ENCODE measurements at places on chromosomes 16 and 17.

DNA sequence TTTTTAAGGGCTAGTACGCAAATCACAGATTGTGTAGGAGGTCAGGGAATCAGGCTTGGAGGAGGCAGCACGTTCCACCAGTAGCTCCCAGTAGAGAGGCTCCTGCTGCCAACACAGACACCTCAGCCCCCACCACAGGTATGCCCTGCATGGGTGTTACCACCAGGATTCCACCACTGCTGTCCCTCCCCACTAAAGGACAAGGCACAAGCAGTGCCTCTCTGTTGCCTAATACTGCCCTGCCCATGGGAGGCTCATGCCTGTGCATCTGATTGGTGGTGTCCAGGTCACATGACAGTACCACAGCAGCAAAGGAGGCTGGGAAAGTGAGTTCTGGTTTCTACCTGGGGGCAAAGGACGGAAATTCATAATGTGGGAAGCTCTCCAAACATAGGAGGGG, 33.6 kb upstream of the CACNG4 start:
- DNase-seq, result no peak

DNA sequence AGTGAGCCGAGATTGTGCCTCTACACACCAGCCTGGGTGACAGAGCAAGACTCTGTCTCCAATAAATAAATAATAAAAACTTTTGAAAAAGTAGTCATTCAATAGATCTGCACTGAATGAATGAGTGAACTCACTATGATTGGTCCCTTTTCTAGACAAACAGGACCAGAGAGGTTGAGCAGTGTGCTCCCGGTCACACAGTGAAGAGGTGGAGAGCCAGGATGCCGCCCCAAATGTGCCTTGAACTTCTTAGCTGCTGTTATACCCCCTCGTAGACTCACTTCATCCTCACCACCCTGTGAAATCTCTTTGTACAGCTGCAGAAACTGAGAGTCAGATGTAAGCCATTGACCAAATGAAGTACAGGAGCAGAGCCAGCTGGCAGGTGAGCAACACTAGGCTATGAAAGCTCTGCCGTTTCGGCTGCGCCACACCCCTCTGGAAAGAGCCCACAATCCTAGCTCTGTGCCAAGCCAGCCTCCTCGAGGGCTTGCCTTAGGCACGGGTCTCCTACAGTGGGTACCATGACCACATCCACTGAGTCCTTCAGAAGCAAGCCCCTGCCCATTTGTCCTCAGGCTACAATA, 7.8 kb upstream of the KIAA0513 start:
- no peak for DNase-seq

DNA sequence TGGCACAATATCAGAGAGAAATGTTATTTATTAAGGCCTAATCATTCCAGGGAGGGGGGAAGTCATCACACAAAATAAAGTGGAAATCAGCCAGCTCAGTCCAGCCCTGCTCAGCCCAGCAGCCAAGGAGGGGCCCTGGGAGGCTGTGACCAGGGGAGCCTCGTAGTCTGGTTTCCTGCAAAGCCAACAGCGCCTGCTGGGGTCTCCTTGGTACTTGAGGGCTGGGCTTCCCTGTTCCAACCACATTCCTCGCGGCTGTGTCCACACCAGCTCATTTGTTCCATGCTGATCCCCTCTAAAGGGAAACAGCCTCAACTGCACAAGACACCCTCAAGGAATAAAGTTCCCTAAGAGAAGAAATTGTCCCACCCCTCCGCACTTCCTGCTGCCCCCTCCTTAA, 154.0 kb downstream of the TMEM132E start:
- DNase-seq, result no peak

DNA sequence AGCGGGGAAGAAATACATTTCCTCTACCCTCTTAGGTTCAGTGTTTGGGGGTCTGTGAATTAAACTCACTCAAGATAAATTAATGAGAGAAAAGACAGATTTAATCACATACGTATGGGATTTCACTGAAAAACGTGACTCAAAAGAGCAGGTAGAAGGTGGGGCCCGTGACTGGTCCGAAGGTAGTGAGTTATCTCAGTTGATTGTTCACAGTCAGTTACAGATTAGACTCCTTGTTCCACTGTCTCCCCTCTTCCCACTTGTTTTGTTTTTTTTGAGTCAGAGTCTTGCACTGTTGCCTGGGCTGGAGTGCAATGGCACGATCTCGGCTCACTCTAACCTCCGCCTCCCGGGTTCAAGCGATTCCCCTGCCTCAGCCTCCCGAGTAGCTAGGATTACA, 301.2 kb downstream of the SEC14L1 start:
- DNase-seq, result no peak

DNA sequence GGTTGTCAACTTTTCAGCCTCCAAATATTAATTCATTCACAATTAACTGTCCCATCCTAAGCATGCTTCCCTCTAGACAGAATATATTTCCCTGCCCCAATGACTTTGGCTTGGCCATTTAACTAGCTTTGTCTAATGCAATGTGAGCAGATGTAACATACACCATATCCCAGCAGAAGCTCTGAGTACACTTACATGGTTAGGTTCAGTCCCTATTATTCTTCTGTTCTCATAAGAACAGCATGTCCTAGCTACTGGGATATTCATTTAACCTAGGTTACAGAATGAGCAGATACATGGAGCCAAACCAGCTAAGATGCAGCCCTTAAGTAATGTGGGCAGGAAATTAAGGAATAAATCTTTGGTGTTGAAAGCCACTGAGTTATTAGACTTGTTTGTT, 31.8 kb downstream of the MED13 start:
- no peak for DNase-seq
